ENCODE measurements at places on chromosomes 12 and 14.

DNA sequence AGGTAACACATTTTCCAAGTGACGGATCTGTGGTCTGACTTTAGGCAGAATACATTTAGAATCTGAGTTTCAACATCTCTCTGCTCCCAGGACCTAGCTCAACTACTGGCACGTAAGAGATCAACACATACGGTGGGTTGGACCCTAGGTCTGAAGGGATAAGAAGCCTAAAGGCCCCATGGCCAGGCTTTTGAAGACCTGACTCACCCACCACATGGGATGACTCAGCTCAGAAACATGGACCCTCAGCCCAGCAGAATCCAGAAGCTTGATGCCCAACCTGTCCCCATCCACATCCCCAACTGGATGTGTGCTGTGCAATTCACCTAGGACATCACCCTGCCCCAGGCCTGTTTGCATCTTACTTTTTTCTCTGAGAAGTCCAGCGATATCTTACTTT is 770.2 kb downstream of the BCL11B start:
- no peak for DNase-seq

- no peak for DNase-seq
Observed at GRCh38 chr14:24574206-24574774, 1.8 kb downstream of the CTSG start.

GRCh38 chr12:38761111-38761510 is 144.3 kb downstream of the CPNE8 start:
- no peak for DNase-seq

DNA sequence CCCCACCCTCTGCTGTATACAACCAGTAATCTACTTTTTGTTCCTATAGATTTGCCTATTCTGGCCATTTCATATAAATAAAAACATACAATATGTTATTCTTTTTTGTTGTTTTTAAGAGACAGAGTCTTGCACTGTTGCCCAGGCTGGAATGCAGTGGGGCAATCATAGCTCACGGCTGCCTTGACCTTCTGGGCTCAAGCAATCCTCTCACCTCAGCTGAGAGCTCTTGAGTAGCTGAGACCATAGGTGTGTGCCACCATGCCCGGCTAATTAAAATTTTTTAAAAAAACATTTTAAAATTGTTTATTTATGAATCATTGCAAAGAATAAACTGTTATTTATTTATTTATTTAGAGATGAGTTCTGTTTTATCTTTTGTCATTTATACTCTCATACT is 11.6 kb downstream of the PTGR2 start:
- DNase-seq, result no peak

DNA sequence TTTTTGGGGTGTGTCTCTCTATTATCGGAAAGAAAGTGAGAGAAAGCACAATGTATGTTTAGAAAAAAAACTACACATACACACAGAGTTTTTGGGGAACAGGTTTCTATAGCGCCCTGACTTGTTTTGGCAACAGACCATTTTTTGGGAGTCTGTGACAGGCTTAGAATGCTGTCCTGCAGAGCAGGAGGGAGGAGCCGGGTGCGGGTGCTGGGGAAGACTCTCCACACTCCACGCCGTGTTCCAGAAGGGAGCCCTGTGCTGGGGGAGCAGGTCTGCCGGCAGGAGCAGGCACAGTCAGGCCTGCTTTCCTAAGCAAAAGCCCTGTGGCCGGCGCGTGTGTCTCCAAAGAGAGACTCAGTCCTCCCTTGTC is 26.5 kb downstream of the CD9 start:
- DNase-seq, result no peak

- DNase-seq, result no peak
Observed at GRCh38 chr14:78335531-78335930, 165.4 kb downstream of the NRXN3 start.

- DNase-seq, result peak; percentile 49
Observed at GRCh38 chr12:47394070-47394469, 311.8 kb downstream of the RPAP3 start.

GRCh38 chr12:12645485-12645884 is 33.8 kb downstream of the CREBL2 start:
- peak; percentile 68 for DNase-seq

GRCh38 chr12:26126340-26127284 is 1.8 kb upstream of the BHLHE41 start:
- DNase-seq, result peak; percentile 40

GRCh38 chr14:98834119-98834518 is 437.9 kb downstream of the BCL11B start:
- DNase-seq, result no peak

- DNase-seq, result no peak
Observed at GRCh38 chr14:77311217-77311616, 9.5 kb downstream of the POMT2 start.

DNA sequence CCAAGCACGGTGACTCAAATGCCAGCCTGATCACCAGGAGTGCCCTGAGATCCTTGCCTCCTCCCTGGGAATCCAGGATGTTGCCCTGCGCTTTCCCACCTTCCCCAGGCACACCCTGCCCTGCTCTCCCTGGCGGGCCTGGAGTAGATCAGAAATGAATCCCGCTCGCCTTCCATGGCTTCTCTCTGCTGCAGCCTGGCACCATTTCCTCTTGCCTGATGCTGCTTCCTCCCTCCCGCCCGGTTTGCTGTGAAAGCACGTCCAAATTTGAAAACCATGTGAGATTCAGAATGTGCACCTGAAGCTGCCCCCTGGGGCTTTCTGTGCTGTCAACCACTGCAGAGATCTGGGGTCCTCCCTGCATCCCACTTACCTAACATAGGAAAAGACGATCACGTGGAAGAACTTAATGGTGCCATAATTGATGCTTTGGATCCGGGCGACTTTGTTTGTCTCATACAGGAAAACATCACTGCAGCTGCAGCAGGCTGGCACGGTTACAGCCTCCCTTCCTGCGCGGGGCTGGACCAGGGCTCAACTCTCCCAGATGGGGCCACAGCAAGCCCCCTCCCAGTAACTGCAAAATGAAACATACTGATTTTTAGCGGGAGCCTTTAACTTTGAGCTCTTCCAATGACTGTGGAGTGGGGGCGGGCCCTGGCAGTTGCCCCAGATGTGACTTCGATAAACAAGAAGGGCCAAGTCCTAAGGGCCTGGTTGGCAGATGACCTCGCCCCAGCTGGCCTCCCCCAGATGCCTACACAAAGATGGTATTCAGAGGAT is 24.9 kb upstream of the C12orf76 start:
- DNase-seq, result peak; percentile 38

DNA sequence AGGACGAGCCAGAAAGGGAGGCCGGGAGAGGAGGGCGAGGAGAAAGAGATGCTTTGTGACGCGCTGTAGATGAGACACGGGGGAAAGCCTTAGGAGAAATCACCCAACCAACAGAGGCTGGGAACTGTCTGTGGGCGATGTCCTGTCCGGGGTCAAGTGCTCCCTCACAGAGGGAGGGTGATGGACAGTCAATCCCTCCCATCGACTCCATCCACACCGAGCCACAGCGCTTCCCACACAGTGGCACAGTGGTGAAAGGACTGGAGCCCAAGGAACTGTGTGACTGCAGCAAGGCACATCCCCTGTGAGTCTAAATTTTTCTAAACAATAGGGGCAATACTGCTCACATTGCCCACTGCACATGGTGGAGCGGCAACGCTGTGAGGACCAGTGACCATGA is 89.1 kb downstream of the TTC7B start:
- DNase-seq, result no peak

- DNase-seq, result no peak
Observed at GRCh38 chr14:69712599-69713088, 54.3 kb upstream of the SRSF5 start.

DNA sequence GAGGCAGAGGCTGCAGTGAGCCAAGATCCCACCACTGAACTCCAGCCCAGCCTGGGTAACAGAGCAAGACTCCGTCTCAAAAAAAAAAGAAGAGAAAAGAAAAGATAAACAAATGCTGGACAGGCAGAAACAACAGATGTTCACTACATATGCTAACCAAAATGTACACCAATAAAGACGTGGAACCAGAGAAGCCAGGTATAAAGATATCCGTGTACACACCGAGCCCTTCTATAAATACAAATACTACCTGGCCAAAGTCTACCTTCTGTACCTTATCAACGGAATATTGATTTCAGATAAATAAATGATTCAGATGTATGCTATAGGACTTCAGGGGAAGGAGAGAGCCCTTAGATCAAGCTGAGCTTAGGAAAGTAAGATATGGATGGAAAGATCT is 10.8 kb upstream of the KRT8 start:
- no peak for DNase-seq

GRCh38 chr14:53355581-53356112 is 202.5 kb upstream of the DDHD1 start:
- no peak for DNase-seq

- no peak for DNase-seq
Observed at GRCh38 chr14:92557544-92557912, 43.9 kb downstream of the RIN3 start.

GRCh38 chr14:85054178-85054577 is 475.8 kb upstream of the FLRT2 start:
- DNase-seq, result no peak

DNA sequence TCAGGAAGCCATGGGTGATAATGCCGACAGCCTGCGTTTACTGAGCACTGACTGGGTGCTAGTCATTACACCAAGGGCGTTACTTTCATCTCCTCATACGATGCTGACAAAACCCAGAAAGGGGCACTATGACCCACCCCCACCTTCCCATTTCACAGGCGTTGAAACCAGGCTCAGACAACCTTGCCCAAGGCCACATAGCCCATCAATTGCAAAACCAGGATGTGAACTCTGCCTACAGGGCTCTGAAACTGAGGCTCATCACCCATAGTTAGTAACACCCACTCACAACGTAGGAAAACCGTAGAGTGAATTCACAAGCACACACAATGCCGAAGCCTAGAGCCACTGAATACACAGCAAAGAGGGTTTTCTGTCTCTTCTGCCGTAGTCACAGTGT is 119.9 kb downstream of the RIMBP2 start:
- no peak for DNase-seq

DNA sequence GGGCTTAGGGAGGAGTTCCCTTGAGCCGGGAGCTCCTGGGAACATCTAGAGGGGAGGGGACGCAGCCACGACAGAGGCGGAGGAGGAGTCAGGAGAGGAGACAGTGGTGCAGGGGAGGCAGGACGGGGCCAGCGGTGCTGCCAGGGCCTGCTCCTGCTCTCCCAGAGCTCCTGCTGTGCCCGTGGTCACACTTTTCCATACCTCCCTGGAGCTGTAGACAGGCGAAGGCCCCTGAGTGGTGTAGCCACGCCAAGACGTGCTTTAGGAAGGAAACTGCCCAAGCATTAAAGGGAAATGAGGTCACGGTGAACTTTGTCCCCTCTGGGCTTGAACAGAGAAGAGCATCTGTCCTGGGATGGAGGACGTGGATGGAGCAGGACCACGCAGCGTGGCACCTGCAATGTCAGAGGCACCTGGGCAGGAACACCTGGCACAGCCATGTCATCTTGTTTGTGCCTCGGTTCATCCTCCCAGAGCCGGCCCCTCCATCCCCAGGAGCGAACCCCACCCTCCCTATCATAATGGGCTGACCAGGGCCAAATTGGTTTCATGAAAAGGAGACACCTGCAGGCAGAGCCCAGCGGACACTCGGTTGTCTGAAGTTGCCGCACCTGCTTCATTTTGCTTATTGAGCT is 239.5 kb upstream of the SFSWAP start:
- no peak for DNase-seq

- DNase-seq, result no peak
Observed at GRCh38 chr12:9381619-9382018, 173.4 kb upstream of the PZP start.

GRCh38 chr12:76256904-76257303 is 91.3 kb downstream of the BBS10 start:
- DNase-seq, result no peak

GRCh38 chr14:55579724-55580469 is at the start of gene KTN1:
TSS of gene KTN1 (plus strand) at chr14:55580207. CDS start at chr14:55612049, 31,842 bp downstream.
- peak; percentile 82 for DNase-seq

DNA sequence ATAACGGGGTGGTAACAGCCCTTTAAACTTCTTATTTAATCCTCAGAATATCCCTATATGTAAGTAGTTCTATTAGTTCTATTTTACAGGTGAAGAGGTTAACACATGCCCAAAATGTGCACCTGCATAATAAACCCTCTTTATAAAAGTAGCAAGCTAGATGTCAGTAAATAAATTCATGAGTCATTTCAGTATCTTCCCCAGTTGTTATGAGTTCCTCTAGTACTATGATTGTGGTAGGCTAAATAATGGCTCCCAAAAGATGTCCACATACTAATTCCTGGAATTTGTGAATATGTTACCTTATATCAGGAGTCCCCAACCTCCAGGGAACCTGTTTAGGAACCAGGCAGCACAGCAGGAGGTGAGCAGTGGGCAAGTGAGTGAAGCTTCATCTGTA is 106.5 kb downstream of the TMTC3 start:
- no peak for DNase-seq

GRCh38 chr12:28800129-28800528 is 348.9 kb upstream of the FAR2 start:
- DNase-seq, result no peak

GRCh38 chr14:50095895-50096294 is 20.5 kb downstream of the VCPKMT start:
- peak; percentile 59 for DNase-seq

GRCh38 chr14:92412912-92413311 is 89.9 kb downstream of the SLC24A4 start:
- no peak for DNase-seq

- no peak for DNase-seq
Observed at GRCh38 chr14:21346532-21347135, 37.2 kb downstream of the SUPT16H start.

GRCh38 chr12:104387190-104387589 is 69.6 kb upstream of the CHST11 start:
- no peak for DNase-seq

- DNase-seq, result no peak
Observed at GRCh38 chr12:109716512-109717389, 3.1 kb downstream of the FAM222A start.

All from activated CD4-positive, alpha-beta T cell treated with anti-CD3 and anti-CD28 coated beads, Interleukin-2, amount 50 U/mL, for 16 hours (primary cell).